ENCODE measurements at places on chromosomes 5 and 9.

GRCh38 chr9:2729003-2729402 is 11.7 kb downstream of the KCNV2 start:
- DNase-seq = no peak

- DNase-seq = no peak
Measured at GRCh38 chr9:73470766-73471165, 319.1 kb downstream of the ANXA1 start.

DNA sequence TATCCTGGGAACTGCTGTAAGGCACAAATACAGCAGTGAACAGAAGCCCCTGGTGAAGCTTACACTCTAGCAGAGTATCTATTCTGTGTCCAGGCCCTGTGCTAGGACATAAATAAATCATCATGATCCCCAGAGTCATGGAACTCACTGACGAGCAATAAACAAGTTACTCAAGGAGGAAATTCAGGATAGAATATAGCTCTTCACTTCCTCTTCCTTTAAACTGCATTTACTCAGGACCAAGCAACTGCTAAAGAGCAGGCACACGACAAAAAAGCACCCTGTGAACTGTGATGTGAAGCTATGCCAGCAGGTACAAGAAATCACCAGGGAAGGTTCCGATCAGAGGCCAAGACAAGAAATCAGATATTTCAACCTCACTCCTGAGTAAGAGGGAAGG is 47.8 kb upstream of the NR5A1 start:
- no peak for DNase-seq

GRCh38 chr9:90909225-90909624 is 107.6 kb downstream of the SYK start:
- DNase-seq = no peak

GRCh38 chr9:128275198-128276007 is at the start of gene GOLGA2:
GOLGA2 (minus strand) TSS chr9:128276007; CDS start chr9:128275976, 31 bp downstream.
- peak; percentile 94 for DNase-seq

DNA sequence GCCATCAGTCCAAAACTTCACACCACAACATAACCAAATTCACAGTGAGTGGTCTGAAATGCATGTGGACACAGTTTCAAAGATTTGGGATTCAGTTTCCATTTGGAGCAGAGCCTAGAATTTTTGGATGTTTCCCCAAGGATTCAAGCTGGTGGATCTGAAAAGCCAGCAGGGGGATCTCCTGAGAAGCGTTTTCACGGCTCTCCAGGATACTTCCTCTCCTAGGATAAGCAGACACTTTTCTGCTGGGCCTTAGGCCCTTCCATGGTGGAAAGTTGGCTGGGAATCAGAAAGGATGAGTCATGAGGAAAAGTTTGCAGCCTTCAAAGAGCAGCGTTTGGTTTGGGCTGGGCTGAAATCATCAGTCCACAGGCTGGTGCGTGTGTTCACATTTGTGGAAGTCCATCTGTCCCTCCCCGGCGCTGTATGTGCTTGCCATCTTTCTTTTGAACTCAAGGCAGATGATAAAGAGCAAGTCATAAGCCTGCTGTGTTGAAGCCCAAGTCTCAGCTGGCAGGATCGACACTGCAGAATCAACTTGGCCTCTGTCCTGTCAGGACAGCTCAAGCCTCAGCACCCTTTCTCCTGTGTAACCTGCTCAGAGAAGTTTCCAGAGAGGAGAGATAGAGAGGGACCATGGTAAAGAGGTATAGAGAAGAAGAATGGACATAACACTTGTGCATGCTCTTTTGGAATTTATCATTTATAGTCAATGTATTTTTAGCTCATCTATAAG is 152.6 kb upstream of the MSX2 start:
- peak; percentile 52 for DNase-seq

DNA sequence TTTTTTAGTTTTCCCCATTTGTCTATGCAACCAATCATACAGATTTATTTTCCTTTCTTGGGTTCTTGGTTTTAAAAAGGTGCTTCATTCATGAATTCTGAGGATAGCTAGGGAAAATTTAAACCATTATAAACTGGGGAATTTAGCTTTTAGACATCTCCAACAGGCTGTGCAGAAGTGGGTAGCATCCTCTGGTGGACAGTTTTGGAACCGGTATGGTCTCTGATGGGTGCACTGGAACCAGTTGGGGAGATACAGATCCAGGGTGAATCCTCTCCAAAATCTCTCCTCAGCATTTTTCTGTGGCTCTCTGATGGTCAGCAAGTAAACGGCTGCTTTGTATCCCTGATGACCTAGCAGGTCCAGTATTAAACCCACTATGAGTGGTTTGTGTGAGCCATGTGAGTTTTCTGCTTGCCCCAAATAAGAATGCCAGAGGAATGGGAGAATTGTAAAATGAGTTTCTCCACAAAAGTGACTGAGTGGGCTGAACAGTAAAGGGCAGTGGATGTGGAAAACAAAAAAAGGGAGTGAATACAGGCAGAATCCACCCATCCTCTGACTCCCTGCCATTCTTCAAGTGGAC is 9.1 kb upstream of the DNAJC25 start:
- DNase-seq = peak; percentile 69
